ENCODE measurements at places on chromosomes 3 and 15.
A peak's percentile ranks its signal among the peaks of the same experiment; 100 is the strongest.

DNA sequence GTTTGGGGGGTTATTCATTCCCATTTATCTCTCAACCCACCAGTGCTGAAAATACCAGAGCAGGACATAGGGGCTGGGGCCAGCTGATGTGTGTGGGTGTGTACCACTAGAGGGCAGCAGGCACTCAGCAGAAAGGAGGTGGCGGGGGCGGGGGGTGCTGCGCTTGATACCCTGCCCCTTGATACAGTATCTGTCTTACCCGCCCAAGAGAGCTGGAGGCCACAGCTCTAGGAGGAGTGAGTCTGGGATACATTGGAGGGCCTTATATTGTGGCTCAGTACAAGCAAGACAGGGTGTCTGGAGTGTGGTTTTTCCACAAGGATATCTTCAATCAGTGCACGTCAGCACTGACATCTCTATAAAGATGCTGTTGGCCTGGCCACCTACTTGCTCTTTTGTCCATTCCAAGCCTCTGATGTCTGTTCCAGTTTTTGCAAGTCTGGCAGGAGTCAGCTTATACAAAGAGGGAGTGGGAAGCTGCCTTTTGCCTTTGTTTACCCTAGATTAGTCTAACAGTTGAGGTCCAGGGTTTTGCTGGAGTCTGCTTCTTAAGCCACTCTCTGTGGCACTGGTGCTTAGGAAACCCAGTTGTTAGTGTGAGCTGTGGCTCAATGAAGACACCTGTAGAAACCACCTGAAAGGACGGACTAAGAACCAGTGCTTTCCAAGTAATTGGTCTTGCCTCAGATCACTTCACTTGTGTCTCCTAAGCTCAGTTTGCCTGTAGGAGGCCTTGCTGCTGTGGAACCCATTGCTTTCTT is 1.5 kb upstream of the RBM15B start:
- DNase-seq, result peak; percentile 64

GRCh38 chr3:126003447-126004190 is 34.6 kb downstream of the ROPN1B start:
- DNase-seq, result no peak

DNA sequence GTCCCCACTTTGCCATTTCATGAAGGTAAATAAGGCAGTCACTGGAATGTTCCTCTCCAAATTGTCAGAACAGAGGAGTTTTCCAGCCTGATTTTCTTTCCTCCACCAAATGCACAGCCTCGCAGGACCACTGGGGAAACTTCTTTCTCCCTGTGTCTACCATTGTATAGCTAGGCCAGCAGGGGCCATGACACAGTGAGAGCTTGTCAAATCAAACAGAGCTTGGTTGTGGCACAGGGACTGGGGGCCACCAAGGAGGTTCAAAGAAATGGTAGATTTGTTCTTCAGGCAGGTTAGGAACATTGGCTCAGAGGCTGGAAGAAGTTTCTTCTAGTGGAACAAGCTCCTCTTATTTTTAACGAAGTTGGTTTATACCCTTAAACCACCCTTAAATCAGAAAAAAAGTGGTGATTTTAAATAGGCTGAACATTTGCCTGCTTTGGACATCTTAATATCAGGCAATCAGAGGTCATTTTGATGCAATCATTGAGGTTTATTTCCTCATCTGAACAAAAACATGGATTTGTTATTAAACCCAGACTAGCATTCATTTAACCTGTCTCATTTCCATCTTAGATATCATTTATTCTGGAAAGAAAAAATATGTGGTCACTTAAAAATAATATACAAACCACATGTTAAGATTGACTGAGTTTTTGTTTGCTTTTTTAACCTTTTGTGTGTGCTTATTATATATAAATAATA is 105.6 kb downstream of the GTPBP8 start:
- DNase-seq, result no peak

- DNase-seq, result no peak
Measured at GRCh38 chr3:81740731-81741130, 20.7 kb downstream of the GBE1 start.

DNA sequence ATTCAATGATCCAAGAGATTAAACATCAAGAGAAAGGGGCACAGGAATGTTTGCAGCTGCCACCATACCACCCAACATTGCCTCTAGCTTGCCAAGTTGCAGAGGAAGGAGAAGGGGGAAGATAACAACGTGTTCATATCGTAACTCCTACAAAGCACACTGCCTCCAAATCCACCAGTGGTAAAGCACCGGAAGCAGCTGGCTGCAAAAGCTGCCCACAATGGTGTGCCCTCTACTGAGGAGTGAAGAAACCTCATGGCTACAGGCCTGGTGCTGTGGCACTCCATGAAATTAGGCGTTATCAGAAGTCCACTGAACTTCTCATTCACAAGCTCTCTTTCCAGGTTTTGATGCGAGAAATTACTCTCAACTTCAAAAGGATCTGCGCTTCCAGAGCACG is 263.9 kb upstream of the STT3B start:
- no peak for DNase-seq

GRCh38 chr3:104819333-104819732 is 547.4 kb upstream of the ALCAM start:
- no peak for DNase-seq

- DNase-seq, result no peak
Measured at GRCh38 chr15:98671060-98672008, 23.0 kb downstream of the IGF1R start.

- no peak for DNase-seq
Measured at GRCh38 chr3:157487339-157487738, 15.9 kb downstream of the VEPH1 start.

DNA sequence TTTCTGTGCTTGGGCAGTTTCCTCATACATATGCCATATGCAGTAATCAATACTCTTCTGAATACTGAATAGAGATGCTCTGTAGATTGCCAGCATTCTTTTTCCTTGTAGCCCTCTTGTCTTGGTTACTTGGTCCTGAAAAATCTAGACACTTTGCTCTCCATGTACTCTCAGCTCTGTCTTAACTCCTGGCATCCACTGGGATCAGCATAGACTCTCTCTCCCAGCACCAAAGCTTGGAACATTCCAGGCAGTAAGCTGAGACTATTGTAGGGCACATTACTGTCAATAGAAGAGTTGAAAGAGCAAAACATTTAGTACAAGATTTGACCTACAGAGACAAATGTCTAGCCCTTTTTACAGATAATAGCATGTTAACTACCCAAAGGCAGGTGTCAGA is 1100.3 kb downstream of the TBL1XR1 start:
- no peak for DNase-seq

GRCh38 chr3:130702985-130703384 is 43.6 kb downstream of the PIK3R4 start:
- DNase-seq, result no peak

GRCh38 chr3:117708601-117709000 is 999.0 kb downstream of the TUSC7 start:
- no peak for DNase-seq

- no peak for DNase-seq
Measured at GRCh38 chr3:54357301-54357700, 234.9 kb downstream of the CACNA2D3 start.

GRCh38 chr15:99474909-99475753 is 90.7 kb upstream of the MEF2A start:
- no peak for DNase-seq

- DNase-seq, result peak; percentile 37
Measured at GRCh38 chr3:3110299-3110630, at the start of gene IL5RA. Gene IL5RA (minus strand): TSS chr3:3110374. CDS start chr3:3104984, 5,390 bp downstream.

DNA sequence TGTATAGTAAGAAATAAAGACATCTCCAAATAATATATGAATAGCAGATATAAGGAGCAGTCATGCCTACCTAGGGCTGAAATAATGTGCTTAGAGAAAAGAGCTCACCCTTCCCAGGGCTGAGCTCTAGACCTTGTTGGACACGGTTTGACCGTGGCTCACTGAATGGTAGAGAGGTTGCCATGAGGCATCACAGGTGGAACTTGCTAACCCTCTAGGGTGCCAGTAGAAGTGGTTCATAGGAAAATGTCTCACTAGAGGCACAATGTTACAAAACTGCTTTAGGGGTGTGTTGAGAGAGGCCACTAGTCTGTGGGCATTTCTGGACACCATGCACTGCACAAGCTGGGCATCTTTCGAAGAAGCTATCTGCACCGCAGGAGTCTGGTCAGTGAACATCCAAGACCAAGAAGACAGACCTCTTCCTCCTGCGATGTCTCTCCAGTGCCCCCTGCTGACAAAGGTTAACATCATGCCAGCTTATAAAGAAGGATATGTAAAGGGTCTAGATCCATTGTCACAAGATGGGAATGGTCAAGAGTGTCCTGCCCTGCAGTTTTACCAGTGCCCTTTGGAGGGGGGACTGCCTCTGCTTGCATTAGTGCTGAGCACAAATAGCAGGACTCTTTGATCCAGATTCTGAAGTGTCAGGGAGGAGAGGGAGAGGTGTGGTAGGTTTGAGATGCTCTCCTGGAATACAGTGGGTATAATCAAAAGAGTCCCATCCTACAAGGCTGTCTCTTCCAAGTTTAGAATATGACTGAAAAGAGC is 266.8 kb downstream of the ZNF385D start:
- peak; percentile 17 for DNase-seq

DNA sequence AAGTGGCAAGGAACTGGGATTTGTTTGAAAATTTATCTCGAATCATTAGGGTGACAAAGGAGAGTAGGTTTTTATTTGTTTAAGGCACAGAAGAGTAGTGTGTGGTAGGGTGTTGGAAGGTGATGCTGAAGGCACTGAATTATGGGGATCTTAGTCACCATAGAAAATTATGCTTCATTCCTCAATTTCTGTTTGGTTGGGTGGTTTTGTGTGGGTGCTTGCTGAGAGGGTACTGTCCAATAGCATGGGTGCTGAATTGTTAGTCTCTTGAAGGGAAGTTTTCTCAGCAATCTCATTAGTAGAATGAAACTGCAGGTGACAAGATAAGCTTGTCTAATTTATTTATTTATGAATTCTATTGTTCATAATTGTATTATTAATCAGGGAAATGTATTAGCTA is 610.9 kb downstream of the AGBL1 start:
- DNase-seq, result peak; percentile 1

DNA sequence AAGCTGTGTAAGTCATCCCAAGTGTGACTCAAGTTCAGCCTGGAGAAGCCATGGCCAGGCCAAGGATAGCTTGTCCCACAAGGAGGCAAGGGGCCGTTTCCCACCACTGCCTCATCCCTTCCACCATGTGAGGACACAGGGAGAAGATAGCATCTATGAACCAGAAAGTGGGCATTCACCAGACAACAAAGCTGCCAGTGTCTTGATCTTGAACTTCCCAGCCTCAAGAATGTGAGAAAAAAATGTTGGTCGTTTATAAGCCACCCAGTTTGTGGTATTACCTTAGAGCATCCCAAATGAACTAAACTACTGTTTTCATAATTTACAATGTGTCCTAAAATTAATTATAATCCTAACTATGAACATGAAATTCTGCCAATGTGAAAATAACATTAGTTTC is 930.8 kb upstream of the CFAP20DC start:
- DNase-seq, result no peak

- DNase-seq, result no peak
Measured at GRCh38 chr15:66417736-66418135, 31.0 kb downstream of the MAP2K1 start.

DNA sequence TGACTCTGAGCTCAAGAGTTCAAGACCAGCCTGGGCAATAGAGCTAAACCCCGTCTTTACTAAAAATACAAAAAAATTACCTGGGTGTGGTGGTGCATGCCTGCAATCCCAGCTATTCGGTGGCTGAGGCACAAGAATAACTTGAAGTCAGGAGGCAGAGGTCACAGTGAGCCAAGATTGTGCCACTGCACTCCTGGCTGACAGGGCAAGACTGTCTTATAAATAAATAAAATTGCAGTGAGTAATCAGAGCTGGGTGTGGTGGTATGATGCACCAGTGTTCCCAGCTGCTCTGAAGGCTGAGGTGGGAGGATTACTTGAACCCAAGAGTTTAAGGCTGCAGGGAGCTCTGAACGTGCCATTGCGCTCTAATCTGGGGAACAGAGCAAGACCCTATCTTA is 55.9 kb upstream of the GCNT3 start:
- DNase-seq, result no peak

Measured in activated CD4-positive, alpha-beta T cell treated with anti-CD3 and anti-CD28 coated beads, Interleukin-2, amount 50 U/mL, for 16 hours (primary cell).